ENCODE measurements at places on chromosomes 2 and 18.

GRCh38 chr2:185967335-185967734 is 228.7 kb downstream of the FSIP2 start:
- DNase-seq: no peak

DNA sequence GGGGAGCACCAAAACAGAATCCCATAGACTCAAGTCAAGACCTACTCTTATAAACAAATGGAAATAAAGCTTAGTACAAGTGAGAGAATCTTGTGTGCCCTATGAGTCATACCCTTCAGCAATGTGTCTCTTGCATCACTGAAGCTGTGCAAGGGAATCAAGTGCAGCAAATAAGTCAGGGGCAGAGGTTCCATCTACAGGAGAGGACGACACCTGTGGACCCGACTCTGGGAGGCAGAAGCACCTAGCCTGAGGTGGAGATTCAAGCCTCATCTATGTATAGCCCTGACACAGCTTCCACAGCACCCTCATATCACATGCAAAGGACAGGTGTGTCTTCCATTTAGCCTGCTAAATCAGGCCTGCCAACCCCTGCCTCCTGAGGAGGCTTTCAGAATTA is 298.2 kb downstream of the CNTNAP5 start:
- no peak for DNase-seq

DNA sequence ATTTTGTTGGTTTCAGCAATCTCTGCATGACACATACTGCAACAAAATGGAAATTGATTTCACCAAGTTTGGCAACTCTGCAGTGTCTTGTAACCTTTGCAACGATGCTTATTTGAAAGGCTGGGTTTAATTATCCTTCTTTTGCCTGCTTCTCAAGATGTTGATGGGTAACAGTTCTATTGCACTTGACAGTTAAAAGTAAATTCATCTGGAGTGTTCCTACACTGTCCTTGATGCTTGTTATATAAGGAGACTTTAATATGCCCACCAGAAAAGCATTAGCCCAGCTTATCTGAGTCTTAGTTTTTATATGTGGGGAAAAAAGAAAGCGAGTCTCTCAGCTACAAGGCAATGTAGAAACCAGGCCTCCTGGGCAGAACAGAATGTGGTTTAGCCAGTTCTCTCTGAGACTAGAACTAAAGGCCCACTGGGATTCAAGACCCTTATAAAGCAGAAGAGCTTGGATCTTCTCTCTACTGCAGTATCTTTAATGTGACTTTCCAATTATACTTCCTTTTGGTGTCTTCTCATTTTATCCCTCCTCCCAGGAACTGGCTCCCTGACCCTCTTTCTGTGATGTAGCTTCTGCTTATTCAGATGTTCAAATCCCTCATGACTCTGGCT is 106.8 kb upstream of the LYPD6 start:
- no peak for DNase-seq

DNA sequence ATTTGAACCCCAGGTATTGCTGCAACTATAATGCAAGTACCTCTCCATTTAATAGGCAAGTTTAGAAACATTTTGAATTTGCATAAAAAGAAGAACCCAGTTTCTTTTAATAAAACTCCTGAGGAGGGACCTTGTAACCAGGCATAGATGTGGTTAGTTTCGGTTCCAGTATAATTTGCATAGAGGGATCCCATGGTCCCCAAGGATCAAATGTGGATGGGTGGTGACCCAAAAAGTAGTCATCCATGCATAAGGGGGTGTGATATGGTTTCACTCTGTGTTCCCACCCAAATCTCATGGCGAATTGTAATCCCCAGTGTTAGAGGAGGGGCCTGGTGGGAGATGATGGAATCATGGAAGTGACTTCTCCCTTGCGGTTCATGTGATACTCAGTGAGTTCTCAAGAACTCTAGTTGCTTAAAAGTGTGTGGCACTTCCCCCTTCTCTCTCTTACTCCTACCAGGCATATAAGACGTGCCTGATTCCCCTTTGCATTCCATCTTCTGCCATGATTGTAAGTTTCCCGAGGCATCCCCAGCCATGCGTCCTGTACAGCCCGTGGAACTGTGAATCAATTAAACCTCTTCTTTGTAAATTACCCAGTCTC is 40.2 kb upstream of the SKA1 start:
- DNase-seq: no peak

DNA sequence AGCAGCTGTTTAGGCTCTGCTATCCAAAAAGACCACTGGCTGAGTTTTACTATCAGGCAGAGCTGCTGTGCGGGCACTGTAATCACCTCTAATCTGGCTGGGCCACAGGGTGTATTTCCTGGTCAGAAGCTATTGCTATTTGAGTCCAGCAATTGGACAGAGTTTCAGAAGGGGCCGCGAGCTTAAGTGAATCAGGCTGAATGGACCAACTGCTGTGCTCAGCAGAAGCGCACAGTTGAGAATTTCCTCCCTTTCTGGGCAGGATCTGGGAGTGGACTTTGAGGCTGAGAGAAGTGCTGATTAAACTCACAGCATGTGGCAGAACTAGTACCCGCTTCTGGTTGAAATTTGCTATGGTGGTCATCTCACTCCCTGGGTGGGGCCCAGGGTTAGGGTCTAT is 251.8 kb downstream of the INSIG2 start:
- no peak for DNase-seq

DNA sequence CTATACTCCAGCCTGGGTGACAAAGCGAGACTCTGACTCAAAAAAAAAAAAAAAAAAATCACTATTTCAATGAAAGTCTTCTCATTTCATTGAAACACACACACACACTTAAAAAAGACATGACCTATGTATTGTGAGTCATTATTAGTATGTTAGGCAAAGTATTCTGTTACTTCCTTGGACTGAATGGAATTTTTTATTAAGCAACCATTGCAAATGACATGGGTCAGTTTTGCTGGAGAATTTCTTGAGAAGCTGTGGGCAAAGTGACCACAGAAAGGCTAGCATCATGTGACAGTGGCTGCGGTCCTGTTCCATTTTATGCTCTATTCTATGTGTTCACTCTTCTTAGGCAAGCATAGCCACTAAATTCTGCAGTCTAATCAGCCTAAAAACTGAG is 695.7 kb downstream of the TDRD15 start:
- no peak for DNase-seq

DNA sequence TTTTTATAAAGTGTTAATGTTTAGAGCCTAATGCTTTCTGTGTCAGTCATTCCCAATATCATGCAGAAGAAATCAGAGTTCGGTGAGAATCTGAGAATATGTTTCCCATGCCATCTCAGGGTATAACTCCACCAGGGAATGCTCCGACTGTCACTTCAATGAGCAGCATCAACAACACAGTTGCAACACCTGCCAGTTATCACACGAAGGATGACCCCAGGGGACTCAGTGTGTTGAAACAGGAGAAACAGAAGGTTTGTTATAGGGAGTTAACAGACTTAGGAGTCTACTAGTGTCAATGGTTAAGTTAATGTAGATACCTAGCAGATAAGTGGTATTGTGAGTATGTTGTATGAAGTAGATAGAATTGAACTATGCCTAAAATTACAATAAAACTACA is 31.0 kb downstream of the VAPA start:
- no peak for DNase-seq

- no peak for DNase-seq
These were observed 16.9 kb downstream of the CROCC2 start for GRCh38 chr2:240922982-240923537.

GRCh38 chr2:43845181-43845580 is 6.4 kb downstream of the ABCG8 start:
- DNase-seq: no peak

GRCh38 chr2:152219077-152219828 is 43.7 kb upstream of the STAM2 start:
- DNase-seq: no peak

DNA sequence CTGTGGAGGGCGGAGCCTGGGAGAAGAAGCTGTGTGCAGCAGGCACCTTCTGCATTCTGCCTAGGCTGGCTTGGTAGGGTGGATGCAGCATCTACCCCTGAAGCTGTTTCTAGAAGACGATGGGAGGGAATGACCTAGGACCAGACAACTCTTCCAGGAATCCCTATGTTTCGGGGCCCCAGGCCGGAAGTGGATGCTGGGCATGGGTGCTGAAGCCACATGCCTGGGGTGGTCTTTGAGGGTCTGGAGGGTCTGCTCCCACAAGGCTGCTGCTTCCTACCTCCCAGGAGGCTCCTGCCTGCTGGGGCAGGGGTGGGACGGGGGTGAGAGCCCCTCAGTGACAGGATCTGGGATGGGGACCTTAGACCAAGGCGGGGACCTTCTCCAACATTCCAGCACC is 61.0 kb downstream of the CIB4 start:
- DNase-seq: no peak

DNA sequence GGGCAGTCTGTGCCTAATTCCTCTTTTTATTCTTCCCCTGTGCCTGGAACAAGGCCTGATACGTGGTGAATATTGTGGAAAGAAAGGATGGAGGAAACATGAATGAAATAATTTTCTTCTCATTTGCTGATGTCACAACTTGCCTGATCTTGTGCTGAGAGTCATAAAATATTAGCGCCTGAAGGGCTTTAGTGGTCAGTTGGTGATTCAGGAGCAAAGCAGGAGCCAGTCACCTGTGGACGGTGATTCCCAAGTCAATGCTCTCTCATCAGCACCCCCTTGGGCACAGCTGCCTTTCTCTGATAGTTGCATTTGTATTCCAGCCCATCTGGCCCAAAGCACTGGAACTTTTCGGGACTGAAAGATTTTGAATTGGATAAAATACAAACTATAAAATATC is 502.6 kb upstream of the RAB12 start:
- DNase-seq: no peak

DNA sequence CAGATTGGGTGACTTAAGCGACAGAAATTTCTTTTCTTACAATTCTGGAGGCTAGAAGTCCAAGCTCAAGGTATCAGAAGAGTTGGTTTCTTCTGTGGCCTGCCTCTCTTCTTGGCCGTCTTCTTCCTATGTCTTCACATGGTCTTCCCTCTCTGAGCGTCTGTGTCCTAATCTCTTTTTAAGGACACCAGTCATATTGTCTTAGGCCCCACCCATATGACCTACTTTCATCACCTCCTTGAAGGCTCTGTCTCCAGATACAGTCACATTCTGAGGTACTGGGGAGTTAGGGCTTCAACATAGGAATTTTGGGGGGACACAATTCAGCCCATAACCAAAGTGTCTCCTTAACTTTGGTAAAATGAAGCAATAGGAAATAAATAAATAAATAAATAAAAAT is 110.9 kb upstream of the EPC2 start:
- DNase-seq: no peak

DNA sequence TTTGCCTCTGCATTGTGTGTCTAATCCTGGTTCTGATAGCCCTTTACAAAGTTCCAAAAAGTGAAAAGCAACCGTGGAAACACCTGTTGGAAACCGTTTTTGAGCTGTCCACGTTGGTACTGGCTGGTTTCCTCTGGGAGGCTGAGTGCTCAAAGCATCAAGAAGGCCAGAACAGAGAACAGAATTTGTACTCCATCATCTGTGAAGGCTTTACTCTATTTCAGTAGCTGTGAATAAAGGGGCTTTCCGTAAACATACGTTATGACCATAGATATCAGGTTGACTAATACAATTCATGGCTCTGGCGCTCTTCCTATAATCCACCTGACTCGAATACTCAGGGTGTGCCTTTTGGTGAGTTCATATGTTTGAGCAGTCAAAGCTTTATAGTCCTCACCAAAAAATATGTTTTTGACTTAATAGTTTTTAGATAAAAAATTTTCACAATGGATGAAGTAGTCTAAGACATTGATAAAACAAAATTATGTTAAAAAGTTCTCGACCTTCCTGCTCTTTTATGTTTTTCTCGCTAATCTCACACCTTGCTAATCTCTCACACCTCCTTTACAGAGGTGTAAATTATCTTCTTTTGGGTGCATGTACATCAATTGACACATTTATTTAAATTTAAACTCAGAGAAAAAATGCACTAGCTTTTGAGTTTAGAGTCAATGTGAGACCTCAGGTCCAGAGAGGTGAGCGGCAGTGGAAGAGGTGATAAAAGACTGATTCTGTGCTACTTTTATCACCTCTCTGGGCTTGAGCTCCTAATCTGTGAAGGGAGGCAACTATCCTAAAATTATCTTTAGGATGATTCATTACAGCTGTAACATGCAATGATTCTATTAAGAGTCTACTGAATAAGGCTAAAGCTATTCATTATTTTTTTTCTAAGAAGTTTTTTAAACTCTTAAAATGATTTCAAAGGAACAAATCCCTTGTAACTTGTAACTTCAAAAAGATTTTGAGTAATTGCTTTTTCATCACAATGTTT is 65.3 kb downstream of the CXCR4 start:
- DNase-seq: no peak

DNA sequence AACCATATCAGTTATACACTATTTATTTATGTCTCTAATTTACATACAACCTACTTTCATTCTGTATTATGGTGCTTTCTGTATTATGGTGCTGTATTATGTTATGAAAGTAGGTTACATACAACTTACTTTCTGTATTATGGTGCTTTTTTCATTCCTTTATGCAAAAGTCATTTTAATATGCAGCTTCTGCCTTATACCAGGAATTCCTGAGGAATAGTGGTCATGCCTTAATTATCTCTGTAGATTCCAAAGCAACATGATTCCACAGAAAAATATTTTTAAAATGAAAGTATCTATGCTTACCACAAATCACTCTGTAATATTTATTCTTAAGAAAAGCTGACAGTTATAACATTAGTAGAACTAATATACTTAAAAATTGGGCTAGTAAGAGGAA is 922.0 kb upstream of the NRXN1 start:
- no peak for DNase-seq

DNA sequence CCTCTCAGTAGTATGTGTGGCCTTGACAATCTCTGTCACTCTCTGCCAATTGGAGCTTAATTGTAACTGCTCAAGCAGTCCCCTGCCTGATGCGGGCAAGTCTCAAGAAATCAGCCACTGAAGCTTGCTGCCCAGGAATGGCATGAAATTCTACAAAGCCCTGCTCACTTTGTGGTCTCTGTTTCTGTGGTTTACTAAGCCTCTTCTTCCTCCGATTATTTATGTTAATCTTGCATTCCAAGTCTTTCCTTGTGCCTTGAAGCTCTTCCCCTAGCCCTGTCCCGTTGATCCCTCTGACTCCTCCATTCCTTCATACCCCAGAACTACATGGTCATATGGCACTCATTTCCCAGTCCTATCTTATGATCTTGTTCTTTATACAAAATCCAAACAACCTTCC is 489.3 kb upstream of the CHST9 start:
- no peak for DNase-seq

GRCh38 chr2:26809876-26810577 is 24.2 kb downstream of the CENPA start:
- peak; percentile 21 for DNase-seq

DNA sequence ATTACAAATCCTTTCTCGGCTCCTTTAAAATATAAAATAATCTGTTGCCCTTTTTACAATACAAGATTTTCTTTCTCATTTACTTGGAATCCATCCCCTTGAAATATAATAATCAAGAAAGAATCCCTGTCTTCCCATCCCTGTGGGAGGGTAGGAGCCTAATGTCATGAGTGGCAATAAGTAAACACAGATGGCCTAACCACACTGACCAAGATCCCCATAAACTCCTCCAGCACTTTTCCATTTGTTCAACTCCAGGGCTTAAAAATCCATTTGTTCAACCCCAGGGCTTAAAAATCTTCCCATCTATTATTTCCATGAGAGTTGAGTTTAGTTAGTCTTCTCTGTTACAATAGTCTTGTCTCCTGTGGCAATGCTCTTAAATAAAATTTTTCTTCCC is 297.6 kb downstream of the CDH7 start:
- no peak for DNase-seq

GRCh38 chr2:172445851-172446250 is 18.5 kb downstream of the ITGA6 start:
- DNase-seq: peak; percentile 18
